ENCODE measurements at places on chromosomes 5 and 9. TPM values are rescaled to one million over a fixed set of nuclear protein-coding genes. Genes with fewer than 3 reads are reported as not detected.

DNA sequence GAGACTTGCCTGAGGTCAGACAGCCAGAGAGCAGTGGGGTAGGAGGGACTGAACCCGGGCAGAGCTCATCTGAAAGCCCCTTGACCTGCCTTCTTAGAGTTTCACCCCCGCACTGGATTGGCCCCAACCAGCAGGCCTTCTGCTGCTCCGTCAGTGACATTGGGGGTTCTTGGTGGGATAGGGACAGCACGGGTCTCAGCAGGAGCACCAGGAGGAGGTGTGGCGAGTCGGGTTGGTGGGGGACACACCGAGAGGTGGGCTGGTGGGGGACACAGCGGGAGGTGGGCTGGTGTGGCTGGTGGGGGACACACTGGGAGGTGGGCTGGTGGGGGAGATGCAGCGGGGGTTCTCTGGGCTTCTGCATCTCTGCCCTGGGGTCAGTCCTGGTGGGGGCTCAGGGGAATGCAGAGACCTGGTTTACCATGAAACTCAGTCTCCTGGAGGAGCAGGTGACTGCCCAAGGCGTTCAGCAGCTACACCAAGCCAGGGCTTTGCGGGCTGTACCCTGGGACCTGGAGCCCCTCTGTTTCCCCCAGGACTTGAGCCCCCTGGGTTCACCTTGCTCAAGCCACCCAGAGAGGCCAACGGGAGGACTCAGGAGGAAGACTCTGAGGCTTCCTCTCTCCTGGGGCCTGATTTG lies 28.1 kb upstream of the RNU6ATAC start:
- no peak for DNase-seq

- no peak for DNase-seq
Observed at GRCh38 chr9:38339496-38339895, 53.0 kb upstream of the ALDH1B1 start.

- DNase-seq, result no peak
Observed at GRCh38 chr5:92662741-92663140, 918.3 kb downstream of the NR2F1-AS1 start.

KCNV2 gene
- not detected for total RNA-seq

GRCh38 chr9:124353811-124354274 lies 61.4 kb downstream of the PSMB7 start:
- DNase-seq, result no peak

DNA sequence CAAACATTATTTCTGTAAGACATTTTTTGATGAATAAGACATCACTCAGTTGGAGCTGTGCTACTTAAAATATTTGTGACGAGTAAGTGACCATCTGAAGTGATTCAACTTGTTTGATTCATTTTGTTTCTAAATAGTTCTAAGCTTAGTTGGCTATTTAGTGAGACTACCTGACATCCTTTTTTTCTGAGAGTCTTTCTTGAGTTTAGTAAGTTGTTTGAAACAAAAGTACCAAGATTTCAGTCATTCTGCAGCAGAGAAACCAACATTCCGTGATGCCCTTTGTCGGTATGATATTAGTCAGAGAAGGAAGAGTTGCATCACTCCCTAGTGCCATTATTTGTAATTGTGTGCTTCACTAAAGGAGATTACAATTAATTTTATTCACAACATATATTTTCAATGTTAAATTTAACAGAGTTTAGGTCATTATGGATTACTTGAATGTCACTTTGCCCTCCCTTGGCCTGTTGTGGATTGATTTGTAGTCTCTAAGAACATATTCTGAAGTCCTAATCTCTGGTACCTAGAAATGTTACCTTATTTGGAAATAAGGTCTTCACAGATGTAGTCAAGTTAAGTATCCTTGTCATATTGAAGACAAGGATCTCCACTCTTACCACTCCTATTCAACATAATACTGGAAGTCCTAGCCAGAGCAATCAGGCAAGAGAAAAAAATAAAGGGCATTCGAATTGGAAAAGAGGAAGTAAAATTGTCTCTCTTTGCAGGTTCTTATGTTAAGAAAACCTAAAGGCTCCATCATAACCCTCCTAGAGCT lies 212.2 kb downstream of the PCSK1 start:
- no peak for DNase-seq

ARL14EPL gene
- not detected for total RNA-seq

DNA sequence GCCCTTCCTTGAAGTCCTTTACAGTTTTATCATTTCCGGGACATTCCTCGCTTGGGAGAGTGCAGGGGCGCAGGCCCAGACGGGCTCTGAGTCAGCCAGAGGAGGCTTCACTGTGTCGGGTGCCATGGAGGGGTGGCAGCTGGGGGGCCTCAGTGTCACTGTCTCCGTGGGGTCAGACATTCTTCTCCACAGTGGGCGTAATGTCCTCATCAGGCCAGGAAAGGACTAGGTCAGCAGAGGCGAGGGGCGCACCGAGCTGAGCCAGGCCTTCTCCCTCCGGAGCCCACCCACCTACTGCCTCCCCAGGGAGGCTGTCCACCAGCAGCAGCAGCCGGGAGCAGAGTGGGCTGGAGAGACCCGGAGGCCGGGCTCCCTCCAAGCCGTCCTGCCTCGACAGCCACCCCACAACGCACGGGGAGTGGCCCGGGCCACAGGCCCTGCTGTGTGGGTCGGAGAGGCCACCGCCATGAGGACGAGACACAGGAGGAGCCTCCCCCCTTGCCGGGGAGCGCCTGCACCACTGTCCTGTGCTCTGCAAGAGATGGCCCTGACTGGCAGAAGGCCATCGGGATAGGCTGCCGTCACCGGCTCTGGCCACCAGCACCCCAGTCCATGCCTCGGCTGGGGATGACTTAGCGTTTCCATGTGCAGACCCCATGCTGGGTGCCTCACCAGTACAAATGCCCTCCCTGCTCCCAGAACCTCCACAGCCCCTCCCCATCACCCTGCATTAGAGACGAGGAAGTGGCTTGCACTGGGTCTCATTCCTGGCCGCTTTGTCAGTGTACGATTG lies 26.5 kb downstream of the SARDH start:
- DNase-seq, result peak; percentile 86

DNA sequence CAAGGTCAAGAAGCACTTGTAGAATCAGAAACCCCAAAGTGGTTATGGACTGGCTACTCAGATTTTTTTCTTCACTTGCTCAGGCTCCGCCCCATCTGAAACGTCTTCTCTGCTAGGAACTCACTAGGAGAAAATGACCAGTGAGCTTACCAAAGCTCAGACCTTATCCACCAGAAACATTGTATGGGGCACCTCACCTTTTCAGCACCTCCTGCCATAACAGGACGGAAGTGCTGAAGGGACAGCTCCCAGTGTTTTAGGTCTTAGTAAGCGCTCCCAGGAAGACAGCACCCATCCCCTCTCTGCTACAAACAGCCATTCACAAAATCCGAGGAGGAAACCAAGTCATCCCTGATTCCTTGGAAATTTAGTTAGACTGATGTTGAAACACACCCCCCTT lies 1.2 kb upstream of the GABRA1 start:
- DNase-seq, result no peak

- DNase-seq, result no peak
Observed at GRCh38 chr5:38776149-38776896, 69.5 kb upstream of the OSMR start.

- DNase-seq, result no peak
Observed at GRCh38 chr9:113525831-113526230, 62.3 kb downstream of the RGS3 start.

- DNase-seq, result no peak
Observed at GRCh38 chr9:7549249-7549648, 250.3 kb downstream of the DMAC1 start.

DNA sequence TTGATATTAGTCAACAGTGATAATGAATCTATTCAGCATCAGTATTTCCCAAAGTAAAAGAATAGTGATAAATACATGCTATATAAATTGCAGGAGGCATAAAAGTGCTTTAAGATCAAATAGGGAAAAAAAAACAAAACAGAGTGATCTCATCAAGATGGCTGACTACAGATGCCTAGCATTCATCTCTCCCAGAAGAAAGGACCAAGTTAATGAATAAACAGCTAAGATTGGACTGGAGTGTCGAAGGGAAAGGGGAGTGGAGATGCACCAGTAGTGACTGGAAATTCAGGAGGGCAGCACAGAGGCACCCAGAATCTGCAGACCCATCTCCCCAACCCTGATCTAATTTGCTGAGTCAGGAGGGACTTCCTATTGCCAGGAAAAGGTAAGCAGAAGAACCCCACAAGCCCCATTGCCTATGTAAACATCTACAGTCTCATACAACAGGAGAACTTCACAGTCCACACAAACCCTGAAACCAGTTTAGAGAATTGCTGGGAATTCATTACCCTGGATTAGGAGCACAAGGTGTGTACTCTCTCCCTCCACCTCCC lies 699.4 kb downstream of the PTPRD start:
- no peak for DNase-seq

- DNase-seq, result no peak
Observed at GRCh38 chr5:31853398-31854135, 214.6 kb downstream of the PDZD2 start.

GRCh38 chr5:128427921-128428320 lies 110.1 kb downstream of the FBN2 start:
- no peak for DNase-seq

- no peak for DNase-seq
Observed at GRCh38 chr9:130291474-130291873, 25.9 kb downstream of the HMCN2 start.

GGTA1 gene
- not detected for total RNA-seq
